ENCODE measurements at places on chromosomes 12 and 14.
A peak's percentile ranks its signal among the peaks of the same experiment; 100 is the strongest.

GRCh38 chr12:5796171-5796958, 148.7 kb downstream of the ANO2 start:
- peak; percentile 38 for DNase-seq

- no peak for DNase-seq
These were observed 29.3 kb downstream of the NELL2 start for GRCh38 chr12:44846826-44847225.

- DNase-seq, result no peak
These were observed 157.9 kb upstream of the FKBP4 start for GRCh38 chr12:2636741-2637340.

GRCh38 chr12:42090899-42091298, 53.8 kb downstream of the GXYLT1 start:
- no peak for DNase-seq

GRCh38 chr12:109439181-109439580, 37.9 kb downstream of the KCTD10 start:
- no peak for DNase-seq

DNA sequence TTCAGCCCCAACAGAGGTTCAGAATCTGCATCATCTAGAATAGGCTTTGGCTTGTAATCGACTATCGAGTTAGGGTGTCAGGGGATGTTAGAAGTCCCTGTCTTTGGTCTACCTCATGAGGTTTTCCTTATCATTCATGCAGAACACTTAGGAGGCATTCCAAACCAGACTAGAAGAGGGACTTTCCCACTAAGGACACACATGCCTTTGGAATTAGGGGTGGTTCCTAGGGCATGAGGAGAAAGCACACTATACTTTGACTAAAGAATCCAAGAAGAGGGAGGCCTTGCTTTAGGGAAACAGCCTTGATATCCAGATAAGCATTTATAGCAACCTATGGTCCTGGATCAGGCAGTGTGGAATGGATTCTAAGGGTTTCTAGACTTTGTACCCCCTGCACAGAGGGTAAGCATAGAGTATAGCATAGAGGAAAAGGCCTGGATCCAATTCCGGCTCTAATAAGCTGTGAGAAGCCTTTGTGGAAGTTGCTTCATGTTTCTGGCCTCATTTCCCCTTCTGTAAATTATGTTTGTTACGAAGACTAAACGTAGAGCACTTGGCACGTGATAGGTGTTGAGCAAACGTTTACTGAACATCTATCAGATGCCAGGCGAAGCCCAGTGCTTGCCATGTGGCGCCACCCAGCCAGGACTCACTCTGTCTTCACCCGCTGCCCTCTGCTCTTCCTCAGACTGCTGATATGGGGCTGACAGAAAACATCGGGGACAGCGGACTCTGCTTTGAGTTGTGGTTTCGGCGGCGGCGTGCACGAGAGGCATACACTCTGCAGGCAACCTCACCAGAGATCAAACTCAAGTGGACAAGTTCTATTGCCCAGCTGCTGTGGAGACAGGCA, 13.2 kb downstream of the ZNF219 start:
- DNase-seq, result no peak

- no peak for DNase-seq
These were observed 1.9 kb downstream of the CMTM5 start for GRCh38 chr14:23378612-23379220.

DNA sequence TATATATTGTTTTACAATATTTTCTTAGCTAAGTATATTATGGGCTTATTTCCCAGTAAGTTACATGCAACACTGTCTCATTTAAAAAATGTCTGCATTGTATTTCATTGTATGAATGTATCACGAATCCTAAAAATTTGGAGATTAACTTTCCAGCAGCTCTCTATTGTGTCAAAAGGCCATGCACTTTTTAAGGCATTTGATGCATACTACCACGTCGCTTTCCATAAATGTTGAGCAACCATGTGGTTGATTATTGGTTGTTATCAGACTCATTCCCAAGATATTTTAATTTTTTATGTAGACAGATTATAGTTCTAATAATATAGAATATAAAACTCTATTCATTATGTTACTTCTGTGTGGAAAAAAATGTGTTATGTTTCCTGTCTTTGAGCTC, 79.9 kb downstream of the SMOC1 start:
- DNase-seq, result no peak

DNA sequence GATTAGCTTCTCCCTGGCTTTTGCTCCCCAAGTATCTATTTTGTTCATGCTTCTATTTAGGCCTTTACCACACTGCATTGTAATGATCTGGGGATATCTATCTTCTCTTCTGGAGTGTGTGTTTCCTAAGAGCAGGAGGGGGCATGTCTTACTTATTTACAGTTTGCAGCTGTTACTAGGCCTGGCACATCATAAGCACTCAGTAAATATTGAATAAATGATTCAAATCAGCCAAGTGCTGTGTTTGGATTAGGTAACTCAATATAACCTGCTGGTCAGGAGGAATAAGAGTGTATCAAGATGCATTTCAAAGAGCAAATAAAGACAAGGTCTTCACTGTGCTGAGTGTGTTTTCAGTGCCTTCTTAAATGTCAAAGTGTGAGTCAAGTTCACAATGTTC, 186.1 kb downstream of the FOXG1 start:
- no peak for DNase-seq

DNA sequence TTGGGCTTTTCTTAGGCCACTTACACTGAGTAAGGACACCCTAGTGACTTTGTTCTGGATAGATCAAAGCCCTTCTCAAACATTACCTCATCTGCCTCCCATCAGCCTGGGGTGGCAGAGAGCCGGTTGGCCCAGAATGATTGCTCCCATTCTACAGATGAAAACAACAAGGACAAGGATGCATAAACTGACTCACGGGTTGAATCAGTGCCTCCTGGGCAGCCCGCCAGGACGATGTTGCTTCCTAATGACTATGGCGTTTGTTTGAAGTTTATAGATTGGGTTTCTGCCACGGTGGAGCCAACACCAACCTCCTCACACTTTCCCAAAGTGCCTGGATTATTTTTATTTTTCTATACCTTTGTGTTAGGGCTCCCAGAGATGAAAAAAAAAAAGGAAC, 3.6 kb upstream of the VRK1 start:
- no peak for DNase-seq

DNA sequence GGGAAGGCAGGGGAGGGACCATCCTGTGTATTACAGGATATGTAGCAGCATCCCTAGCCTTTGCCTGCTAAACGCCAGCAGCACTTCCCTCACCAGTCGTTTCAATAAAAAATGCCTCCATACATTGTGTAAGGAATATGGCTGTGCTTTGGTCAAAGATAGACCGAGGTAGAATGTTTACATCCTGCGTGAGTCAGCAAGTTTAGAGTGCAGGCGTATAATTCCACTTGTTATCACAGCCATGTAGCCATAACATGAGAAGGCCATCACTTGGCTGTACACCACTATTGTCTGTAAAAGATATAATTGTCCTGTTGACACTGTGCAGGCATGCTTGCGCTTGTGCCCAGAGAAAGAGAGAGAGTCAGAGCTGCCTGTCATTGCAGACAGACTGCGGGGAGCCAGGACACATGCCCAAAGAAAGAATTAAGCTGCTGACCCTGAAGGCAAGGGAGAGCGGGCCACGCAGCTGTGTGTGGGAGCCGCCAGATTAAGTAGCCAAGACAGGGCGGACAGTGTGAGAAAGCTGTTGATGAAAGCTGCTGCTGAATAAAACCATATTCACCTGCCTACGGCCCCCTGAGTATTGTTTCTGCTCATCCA, 68.4 kb downstream of the CRACR2A start:
- DNase-seq, result peak; percentile 60

DNA sequence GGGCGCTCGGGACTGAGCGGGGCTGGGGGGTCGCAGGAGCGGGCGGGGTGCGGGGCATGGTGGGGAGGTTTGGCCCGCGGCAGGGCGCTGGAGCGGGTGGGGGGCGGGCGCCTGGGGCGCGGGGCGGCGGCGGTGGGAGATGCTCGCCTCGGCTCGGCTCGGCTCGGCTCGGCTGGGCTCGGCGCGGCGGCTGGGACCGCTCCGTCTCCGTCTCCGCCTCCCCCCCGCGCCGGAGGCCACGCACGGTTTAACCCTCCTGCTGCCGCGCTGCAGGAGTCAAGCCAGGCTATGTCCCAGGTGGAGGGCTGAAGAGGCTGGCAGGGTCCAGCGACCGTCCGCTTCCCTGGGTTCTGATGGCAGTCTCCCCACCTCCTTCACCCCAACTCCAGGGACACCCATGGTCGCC, at the start of gene PIANP:
Gene PIANP, minus strand, starts transcription at position 170 of the 406 bp plus-strand sequence. CDS start 2,754 bp downstream, outside the sequence.
- DNase-seq, result peak; percentile 71

DNA sequence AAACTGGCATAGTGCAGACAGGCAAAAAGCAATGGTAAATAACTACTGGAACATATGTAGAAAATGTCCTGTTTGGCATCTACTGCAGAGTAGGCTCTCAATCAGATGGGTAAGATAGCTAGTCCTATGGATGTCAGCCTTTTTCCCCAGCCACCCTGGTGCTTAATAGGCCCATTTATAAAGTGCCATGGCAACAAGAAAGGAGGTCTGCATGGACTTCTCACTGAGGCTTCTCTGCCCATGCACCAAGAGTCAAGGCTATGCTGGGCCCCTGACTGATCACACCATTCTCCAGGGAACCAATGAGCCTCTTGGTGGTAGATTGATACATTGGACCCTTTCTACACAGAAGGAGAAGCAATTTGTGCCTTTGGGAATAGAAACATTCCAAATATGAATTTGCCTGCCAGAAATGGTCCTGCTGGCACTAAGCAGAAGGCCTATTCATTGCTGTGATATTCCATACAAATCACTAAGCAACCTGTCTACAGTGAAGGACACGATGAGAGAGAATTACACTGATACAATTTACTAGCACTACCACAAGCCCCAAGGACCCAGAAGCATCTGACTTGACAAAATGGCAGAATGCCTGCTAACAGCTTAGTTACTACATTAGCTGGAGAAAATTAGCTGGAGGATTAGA, 43.8 kb downstream of the RESF1 start:
- DNase-seq, result no peak

- no peak for DNase-seq
These were observed 8.1 kb upstream of the NIN start for GRCh38 chr14:50839048-50839447.

GRCh38 chr14:95483309-95484165, 32.9 kb downstream of the SYNE3 start:
- no peak for DNase-seq

- DNase-seq, result no peak
These were observed 8.4 kb upstream of the CIT start for GRCh38 chr12:119885549-119885948.

DNA sequence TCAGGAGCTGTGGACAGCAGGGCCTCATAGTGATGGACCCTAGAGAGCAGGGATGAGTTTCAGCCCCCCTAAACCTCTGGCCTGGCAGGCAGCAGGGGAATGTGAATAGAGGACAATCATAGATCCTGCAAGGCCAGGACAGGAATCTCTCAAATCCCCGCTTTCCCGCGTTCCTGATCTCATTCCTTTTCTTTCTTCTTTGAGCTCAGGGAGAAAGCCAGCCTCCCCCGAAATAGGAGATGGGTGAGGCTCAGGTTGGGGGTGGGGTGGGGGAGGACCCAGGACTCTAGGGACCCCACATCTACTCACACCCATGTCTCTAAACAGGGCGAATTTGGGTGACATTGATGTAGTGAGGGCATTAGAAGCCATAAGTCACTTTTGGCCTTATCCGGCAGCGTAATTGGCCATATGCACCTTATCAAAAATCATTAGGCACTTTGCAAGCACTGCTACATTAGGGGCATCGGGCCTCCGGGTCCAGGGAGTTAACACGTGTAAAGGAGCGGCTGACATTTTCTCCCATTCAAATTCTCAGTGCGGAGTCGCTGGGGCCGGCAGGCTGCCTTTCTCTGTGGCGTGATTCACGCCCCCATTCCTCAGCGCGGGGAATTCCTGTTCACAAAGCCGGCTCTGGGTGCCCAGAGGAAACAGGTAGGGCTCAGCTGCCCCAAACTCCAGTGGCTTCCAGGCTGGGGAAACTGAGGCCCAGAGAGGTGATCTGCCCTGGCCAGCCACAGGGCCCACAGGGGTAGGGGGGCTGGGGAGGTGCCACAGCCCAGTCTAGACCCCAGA, 1.5 kb downstream of the LHX5 start:
- DNase-seq, result no peak

- no peak for DNase-seq
These were observed 905 bp downstream of the ADCK1 start for GRCh38 chr14:77800814-77801213.

GRCh38 chr14:87705439-87705896, 287.5 kb downstream of the GALC start:
- no peak for DNase-seq

DNA sequence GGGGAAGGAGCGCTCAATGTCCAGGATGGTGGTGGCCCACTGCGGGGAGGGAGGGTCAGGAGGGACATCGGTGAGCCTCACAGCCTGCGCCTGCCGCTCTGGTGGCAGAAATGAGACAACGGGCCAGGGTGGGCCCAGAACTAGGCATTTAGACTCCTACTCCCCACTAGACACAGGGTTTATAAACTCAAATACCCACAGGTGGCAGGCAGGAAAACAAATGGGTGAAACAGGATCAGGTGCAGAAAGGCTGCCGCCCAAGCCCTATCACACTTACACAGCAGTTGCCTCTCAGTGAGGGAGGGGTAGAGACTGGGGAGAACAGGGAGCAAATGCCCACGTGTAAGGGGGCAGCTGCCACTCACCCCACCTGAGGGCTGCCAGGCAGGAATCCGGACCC, 46.4 kb downstream of the TRPV4 start:
- no peak for DNase-seq

DNA sequence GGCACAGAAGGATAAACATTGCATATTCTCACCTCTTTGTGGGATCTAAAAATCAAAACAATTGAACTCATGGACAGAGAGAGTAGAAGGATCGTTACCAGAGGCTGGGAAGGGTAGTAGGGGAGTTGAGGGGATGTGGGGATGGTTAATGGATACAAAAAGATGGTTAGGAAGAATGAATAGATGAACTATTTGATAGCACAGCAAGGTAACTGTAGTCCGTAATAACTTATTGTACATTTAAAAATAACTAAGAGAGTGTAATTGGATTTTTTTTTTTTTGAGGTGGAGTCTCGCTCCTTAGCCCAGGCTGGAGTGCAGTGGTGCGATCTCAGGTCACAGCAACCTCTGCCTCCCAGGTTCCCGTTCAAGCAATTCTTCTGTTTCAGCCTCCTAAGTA, 52.0 kb downstream of the NUBPL start:
- DNase-seq, result no peak

DNA sequence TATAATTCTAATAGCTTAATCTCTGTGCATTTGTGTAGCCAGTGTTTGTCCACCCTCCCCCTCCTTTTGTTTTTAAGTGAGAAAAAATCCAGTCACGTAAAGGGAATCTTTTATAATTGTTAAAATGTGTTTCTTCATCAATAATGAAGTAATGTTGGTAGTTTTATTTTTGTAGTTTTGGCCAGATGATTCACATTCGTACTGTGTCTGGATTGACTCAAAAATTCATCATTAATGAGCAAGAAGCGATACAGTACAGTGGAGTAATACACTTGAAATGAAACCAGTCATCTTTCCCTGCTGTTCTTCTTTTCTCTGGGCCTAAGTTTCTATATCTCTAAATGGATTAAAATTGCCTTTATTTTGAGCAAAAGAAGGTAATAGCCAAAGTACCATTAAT, 86.5 kb downstream of the SRGAP1 start:
- no peak for DNase-seq

DNA sequence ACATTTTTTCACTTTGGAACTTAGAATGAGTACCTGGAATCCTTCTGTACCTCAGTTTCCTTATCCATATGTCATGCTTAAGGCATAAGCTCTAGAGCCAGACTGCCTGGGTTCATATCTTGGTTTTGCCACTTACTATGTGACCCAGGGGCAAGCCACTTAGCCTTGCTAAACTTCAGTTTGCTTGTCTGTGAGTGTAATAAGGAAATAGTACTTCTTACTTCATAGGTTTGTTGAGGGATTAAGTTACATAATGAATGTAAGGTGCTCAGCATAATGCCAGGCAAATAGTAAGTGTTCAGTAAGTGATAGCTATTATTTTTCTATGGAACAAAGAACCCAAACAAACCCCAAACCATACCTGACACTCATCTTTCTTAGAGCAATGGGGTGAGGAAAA, 225.1 kb downstream of the BCAT1 start:
- no peak for DNase-seq
